ENCODE measurements at places on chromosomes 2 and 18.
A peak's percentile ranks its signal among the peaks of the same experiment; 100 is the strongest.

GRCh38 chr2:233817995-233818638, 36.2 kb downstream of the HJURP start:
- no peak for DNase-seq

GRCh38 chr2:118658596-118659198, 188.8 kb downstream of the EN1 start:
- no peak for DNase-seq

DNA sequence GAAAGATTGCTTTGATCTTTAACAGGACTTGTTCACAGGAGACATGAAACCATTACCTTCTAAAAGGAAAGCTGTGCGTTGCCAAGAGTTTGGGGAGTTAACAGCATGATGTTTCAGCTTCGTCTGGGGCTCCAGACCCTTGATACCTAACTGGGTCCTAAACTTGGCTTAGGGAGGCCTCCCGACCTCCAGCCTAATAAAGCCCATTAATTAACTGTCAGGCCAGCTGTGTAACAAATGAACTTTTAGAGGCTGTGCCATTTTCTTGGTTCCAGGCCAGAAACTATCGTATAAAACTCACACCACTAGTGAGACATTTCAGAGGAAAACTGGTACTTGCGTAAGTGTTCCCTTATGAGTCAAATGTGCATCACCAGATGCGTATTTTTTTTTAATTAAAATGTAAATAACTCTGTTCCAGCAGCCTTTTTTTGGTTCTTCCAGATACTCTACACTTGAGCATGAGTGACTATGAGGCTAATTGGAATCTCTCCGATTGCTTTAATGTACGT, 236.5 kb downstream of the BCL2 start:
- no peak for DNase-seq

DNA sequence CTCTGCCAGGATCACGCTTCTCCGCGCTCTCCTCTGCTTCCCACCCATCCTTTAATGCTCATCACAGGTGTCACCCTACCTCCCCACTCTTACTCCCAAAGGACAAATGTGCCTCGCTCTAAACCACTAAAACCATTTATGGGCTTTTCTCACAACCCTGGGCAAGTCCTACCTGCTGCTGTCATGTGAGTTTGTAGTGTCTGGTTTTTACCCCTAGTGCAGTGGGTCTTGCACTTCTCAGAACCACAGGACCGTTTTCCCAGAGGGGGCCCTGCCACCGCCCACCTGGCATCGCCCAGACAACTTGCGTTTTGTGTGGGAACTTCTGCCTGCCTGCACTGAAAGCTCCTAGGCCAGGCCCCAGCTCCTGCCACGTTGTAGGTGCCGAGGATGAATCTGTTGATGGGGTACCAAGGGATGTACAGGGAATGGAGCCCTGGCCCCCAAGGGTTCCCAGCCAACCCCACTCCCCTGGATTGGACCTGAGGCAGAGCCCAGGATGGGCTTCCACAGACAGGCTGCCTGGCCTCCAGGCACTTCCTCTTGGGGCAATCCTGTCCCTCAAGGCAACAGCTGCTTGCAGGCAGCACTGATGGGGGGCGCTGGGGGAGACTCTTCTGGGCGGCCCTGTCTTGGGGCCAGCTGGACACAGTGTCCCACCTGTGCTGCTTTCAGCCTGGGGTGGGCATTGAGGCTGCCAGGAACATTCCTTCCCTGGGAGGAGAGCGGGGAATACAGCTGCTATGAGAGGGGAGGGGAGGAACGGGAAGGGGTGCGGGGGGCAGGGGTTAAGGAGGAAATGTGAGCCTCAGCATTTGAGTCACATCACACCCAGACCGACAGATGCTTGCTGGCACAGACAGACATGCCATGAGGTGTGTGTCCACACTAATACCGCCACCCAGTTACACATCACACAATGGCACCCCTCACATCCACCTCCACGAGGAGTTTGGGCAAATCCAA, 176.3 kb downstream of the ZFP36L2 start:
- no peak for DNase-seq

- peak; percentile 89 for DNase-seq
These were observed 6.5 kb downstream of the PTMA start for GRCh38 chr2:231714639-231715498.
